ENCODE measurements at places on chromosomes 7 and 10.

DNA sequence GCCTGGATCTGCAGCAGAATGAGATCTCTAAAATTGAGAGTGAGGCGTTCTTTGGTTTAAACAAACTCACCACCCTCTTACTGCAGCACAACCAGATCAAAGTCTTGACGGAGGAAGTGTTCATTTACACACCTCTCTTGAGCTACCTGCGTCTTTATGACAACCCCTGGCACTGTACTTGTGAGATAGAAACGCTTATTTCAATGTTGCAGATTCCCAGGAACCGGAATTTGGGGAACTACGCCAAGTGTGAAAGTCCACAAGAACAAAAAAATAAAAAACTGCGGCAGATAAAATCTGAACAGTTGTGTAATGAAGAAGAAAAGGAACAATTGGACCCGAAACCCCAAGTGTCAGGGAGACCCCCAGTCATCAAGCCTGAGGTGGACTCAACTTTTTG lies 21.4 kb downstream of the LRRC17 start:
- no peak for DNase-seq

DNA sequence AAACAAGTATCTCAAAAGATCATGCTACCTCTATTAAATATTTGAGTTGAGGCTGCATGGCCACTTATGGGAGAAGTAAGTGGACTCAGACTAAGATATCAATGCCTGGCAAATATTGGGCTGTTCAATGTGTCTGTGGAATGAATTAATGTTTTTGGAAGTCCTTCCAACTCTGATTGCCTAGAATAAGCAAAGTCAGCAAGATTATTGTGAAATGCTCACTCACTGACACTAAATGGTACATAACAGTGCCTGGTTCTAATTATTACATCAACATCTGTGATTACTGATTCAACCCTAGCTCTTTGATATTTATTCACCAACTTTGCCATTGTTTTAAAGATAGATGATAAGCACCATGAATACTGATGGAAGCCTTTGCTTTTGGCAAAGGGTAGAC lies 45.5 kb upstream of the HDAC9 start:
- no peak for DNase-seq

DNA sequence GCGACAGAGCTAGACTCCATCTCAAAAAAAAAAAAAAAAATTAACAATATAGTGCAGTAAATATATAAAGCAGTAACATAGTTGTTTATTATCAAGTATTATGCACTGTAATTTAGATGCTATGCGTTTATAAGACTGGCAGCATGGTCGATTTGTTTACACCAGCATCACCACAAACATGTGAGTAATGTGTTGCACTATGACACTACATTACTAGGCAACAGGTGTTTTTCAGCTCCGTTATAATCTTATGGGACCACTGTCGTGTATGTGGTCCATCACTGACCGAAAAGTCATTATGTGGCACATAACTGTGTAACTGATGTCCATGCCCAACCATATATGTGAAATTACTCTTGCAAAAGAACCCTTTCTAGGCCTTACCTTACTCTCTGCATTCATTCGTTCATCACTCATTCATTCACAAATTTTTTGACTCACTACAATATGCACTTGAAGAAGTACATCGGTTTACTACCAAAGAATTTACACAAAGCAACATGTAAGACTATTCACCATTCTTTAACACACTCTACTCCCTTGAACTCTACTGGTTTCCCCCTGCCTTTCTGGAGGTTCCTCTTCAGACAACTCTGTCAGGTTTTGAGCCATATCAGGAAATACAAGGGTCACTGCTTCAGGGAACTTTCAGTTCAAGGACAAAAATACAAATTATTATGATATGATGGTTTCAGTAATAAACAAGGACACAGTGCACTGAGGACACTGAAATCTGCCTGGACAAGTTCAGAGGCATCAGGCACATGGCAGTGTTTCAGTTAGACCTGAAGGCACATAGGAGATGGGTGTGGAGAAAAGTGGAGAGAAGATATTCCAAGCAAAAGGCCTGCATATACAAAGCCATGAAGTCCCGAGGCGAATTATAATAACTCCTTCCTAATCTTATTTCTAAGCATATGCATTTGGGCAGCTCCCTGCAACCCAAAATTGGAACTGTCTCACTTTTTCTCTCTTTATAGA lies 17.4 kb downstream of the ITGB1 start:
- no peak for DNase-seq

- peak; percentile 3 for DNase-seq
These were observed 96.0 kb upstream of the JCAD start for GRCh38 chr10:30155401-30155800.

- DNase-seq = no peak
These were observed 46.9 kb downstream of the ZNRF2 start for GRCh38 chr7:30331338-30331737.

- DNase-seq = no peak
These were observed 554.4 kb upstream of the SORCS1 start for GRCh38 chr10:107718864-107719263.

- DNase-seq = no peak
These were observed 112.1 kb downstream of the LMBR1 start for GRCh38 chr7:156780724-156781455.
